ENCODE measurements at places on chromosomes 12 and 14.

- no peak for DNase-seq
Measured at GRCh38 chr12:100675432-100675831, 101.9 kb downstream of the GAS2L3 start.

GRCh38 chr14:70084226-70084625, 104.5 kb downstream of the SLC8A3 start:
- peak; percentile 6 for DNase-seq

GRCh38 chr14:78633752-78634151, 463.6 kb downstream of the NRXN3 start:
- DNase-seq: no peak

DNA sequence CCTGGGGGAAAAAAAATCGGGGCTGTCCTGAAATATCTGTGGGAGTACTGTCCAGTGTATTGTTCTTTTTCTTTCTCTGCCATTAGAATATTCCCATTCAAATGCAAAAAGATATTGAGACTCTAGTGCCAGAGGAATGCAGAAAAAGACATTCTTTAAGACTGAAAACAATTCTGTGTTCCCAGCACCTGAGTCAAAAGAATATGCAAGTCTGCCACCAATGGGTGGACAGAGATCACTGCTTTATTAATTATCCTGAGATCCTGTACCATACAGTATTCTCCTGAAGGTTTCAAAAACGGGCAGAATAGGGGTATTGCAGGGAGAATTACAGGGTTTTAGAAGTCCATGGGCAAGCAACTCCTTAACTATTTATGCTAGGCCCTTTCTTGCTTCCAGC, 361.8 kb downstream of the C12orf50 start:
- no peak for DNase-seq

DNA sequence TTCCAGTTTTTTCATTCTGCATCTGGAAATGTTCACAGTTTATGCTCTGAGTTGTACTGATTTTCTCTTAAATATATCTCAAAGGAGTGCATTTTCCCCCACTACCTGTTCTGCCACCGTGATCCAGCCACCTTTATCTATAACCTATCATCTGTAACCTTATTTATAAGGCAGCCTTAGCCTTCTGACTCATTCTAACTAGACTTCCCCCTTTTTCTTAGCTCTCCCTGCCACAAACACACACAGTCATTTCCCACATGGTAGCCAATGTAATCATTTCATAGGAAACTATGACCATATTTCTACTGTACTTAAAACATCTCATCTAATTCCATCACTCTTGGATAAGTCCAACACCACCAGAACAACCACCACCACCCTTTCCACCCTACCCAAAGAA, 10.8 kb upstream of the GYS2 start:
- no peak for DNase-seq

GRCh38 chr12:91401190-91401589, 218.6 kb upstream of the DCN start:
- DNase-seq: no peak

DNA sequence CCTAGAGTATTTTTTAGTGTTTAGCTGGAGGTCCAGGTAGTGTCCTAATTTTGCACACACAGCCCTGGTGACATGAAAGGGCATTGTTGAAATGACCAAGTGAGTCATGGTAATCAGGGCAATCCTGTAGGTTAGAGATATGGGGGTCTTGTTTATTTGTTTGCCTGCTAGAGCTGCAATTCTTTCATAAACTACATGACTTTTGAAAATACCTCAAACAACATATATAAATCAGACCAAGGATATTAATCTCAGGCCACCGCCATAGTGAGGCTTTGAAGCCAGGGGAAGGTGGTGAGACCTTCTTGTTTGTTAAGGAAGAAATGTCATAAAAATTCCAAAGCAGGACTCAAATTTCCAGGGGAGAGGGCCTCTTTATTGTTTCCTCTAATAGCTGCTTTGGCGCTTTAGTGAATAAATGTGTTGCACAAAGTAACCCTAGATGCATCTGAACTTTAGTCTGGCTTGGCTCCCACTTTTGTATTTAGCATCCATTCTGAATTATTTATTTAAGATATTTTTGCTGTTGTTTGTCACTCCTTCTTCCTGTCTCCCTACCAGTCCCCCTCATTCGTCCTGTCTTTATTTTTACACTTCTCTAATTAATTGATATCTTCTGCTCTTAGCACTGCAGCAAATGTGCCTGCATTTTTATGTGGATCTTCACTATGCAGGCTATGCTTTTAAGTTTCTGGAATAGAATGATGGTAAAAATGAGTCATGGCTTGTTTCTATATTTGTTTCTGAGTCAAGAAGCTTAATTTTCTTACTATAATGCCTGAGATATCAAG, 430.3 kb downstream of the RAD51B start:
- no peak for DNase-seq

- DNase-seq: no peak
Measured at GRCh38 chr12:101782273-101782731, 43.0 kb upstream of the SYCP3 start.

GRCh38 chr12:34406228-34406995, 384.1 kb downstream of the ALG10 start:
- peak; percentile 76 for DNase-seq

DNA sequence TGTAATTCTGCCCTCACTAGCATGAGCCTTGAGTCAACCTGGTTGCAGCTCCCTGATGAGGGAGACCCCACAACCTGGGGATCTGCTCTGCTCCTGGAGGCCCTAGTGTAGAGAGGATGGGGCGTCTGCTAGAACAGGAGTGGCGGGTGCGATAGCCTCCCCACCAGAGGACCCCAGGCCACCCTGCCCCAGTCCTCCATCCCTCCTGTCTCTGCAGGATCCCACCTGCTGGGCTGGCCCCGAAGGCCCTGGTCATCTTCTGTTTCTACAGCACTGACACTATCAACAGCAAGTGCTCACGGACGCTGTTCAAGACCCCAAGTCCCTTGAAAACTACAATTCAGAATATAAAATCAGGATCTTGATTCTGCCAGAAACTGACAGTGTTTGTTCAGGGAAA, 15.2 kb downstream of the ANHX start:
- DNase-seq: peak; percentile 75

GRCh38 chr14:70472253-70473159, 20.5 kb downstream of the ADAM21 start:
- DNase-seq: no peak

DNA sequence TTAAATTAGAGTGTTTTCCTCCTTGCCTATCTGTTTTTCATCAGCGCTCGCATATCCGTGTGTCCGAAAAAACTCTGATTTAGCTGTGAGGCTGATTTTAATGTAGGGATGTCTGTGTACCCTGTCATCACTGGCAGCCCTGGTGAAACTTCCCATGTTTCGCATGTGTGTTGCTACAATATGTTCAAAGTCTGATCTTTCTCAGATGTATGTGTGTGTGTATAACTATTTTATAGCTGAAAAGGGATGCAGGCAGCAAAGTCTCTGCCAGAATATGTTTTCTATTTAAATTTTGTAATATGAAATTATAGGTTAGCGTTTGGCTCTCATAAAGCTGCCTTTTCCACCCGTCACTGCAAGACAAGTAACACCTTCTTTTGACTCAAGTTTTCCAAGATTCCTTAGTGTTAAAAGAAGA, 154.8 kb downstream of the TMTC2 start:
- no peak for DNase-seq

GRCh38 chr14:75981426-75982265, at the start of gene TGFB3:
Gene TGFB3, minus strand, starts transcription at chr14:75981995. Its CDS starts 1,102 bp downstream, at chr14:75980893.
- DNase-seq: peak; percentile 90

DNA sequence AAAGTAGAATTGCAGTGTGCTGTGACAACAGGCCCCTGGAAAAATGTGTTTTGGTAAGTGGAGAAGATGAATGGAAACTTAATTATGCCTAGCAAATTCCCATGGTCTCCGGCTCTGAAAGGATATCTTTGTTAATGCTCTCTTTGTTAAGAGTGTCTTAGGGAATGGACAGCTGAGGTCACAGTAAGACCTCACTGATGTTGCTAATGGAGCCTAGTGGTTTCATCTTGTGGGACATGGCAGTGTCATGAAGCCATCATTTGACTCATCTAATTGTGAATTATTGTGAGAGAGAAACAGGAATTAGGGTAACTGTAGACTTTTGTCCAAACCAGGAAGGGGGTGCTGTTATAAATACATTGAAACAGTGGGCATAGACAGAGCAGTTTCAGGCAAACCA, 330.3 kb downstream of the TMTC2 start:
- DNase-seq: no peak

DNA sequence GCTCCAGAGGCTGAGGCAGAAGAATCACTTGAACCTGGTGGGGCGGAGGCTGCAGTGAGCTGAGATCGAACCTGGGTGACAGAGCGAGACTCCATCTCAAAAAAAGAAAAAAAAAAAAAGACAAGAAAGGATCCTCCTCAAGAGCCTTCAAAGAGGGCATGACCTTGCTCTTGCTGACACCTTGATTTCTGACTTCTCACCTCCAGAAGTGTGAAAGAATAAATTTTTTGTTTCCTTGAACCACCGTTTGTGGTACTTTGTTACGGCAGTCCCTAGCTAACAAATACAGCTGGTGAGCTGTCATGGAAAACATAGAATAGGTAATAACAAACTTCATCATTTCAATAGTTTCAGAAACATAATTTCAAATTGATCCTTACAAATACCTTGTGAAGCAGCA, 1.9 kb upstream of the ACTR10 start:
- no peak for DNase-seq

GRCh38 chr12:90124289-90124688, 415.7 kb upstream of the ATP2B1 start:
- no peak for DNase-seq

- no peak for DNase-seq
Measured at GRCh38 chr12:95738024-95738611, 52.4 kb downstream of the NTN4 start.

DNA sequence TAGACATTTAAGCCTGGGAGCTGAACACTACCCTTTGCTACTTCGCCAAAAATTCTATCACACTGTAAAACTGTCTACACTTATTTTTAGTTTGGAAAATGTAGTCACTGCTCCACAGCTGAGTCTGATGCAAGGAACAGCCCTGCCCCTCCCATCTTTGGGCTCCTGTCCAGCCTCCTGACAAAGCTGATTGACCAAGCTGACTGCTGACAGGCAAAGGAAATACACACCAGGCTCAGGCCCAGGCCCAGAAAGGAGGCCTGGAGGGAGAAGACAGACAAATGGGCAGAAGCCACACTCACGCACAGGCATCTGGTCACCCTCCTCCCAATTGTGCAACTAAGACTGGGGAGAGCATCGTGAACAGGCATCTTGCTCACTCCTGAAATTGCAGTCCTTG, 55.3 kb downstream of the ISCA2 start:
- DNase-seq: no peak

- no peak for DNase-seq
Measured at GRCh38 chr14:72892879-72893635, 844 bp downstream of the DPF3 start.

DNA sequence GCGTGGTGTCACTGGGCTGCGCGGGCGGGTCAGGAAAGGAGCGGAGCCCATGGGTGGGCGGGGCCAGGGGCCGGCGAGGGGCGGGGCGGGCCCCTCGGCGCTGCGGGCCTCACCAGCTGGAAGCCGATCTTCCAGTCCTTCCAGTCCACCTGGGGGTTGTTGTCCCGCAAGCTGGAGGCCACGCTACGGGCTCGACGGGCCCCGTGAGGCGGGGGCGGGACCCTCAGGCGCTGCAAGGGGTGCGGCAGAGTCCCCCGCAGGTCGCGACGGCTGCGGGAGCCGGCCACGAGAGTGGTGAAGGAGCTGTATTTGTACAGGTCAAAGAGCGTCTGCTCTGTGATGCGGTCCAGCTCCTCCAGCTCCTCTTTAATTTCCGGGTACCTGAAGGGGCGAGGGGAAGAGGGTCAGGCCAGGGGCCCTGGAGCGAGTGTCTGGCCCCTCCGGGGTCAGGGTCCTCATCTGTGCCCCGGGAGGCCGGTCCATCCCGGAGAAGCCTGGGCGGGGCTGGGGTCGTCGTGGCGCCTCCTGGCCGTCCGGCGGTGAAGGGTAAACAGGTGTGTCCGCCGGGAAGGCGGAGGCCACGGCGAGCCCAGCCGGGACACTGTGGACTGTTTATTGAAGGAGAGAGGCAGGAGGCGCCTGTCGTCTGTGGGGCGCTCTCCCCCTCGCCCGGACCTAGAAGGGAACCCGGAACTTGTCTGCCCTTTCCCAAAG, 11.9 kb downstream of the SCNN1A start:
- DNase-seq: no peak

GRCh38 chr14:104515811-104516780, 63.5 kb upstream of the C14orf180 start:
- DNase-seq: peak; percentile 78

GRCh38 chr12:4789776-4790175, 69.6 kb downstream of the GALNT8 start:
- no peak for DNase-seq

DNA sequence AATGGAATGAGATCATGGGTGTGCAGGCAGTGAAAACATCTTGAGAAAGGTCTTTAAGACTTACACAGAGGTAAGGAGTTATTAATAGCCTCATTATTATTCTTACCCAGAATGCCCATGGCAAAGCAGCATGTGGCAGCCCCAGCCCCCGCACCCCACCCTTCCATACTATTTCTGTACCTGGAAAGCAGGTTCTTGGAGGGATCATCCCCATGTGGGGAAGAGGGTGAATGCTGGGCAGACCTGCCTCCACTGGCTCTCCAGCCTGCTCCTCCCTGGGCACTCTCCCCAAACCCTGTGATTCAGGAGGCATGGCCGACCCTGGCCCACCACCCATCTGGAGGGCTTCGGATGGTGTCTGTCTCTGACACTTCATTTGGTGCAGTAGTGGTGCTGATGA, 28.3 kb downstream of the NPC2 start:
- no peak for DNase-seq

DNA sequence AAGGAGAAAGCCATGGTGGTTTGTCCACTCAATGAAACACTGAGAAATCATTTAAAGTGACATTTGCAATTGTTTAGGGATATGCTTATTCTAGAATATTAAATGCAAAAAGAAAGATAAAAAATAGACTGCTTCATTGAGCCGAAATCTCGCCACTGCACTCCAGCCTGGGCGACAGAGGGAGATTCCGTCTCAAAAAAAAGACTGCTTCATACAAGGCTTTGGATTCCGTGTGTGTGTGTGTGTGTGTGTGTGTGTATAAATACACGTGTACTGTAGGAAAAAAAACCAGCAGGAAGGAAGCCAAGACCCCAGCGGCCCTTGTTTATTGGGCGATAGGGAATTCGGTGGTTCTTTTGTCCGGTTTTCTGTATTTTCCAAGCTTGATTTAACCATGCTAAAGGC, 3.2 kb upstream of the ZNF839 start:
- DNase-seq: no peak

GRCh38 chr12:96338852-96339471, 61.3 kb downstream of the CDK17 start:
- DNase-seq: no peak

DNA sequence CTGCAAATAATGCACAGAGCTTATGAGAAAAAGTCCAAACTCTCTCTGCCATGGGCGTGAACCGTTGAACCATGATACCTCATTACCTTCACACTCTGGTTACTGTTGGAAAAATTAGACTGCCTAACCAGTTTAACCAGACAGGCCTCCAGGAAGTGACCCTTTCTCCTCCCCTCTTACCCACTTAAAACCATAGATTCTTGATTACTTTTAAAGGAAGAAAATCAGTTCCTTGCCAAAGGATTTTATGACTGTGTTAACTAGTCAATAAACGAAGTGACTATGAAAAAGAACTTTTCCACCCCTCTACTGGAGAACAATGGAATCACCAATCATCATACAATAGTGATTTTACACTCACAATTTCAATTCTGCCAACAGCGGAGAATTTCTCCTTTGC, 254.0 kb upstream of the ATP2B1 start:
- no peak for DNase-seq
